Natural killer cell (primary cell): ENCODE measurements at places on chromosomes 4 and X. TPM values are rescaled to one million over a fixed set of nuclear protein-coding genes. Genes with fewer than 3 reads are reported as not detected.

GRCh38 chrX:150982235-150982787 is 824 bp upstream of the HMGB3 start:
- H3K27ac ChIP-seq: no peak overlapping the region
- H3K4me3 ChIP-seq: peak overlapping the region; percentile 38
- H3K4me1 ChIP-seq: peaks cover 12% of the 10 kb centered on the region
- H3K27me3 ChIP-seq: peaks cover 7% of the 10 kb centered on the region
- H3K36me3 ChIP-seq: no peaks in the 10 kb centered on the region

GRCh38 chr4:15906020-15906443 is 32.5 kb downstream of the FGFBP1 start:
- H3K4me1 ChIP-seq: peaks cover 15% of the 10 kb centered on the region
- H3K27me3 ChIP-seq: no peaks in the 10 kb centered on the region
- H3K36me3 ChIP-seq: no peaks in the 10 kb centered on the region
- H3K4me3 ChIP-seq: no peak overlapping the region
- DNase-seq: no peak

DNA sequence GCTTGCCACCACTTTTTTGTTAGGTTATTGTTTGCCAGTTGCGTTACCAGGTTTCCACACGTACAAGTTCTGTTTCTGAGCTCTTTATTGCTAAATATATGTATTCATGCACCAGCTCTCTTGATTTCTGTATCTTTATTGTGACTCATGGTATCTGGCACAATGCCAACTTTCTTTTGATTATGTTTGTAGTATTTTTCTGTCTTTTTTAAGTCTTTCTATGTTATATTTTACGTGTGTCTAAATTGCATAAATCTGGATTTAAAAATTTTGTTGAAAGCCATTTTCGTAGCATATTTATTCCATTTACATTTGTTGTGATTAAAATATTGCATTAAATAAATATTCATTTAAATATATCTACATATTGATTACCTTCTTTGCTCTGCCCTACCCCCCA is 73.8 kb downstream of the KDM6A start:
- H3K4me3 ChIP-seq: no peak overlapping the region
- H3K4me1 ChIP-seq: peaks cover 4% of the 10 kb centered on the region
- H3K27ac ChIP-seq: no peak overlapping the region
- no peaks in the 10 kb centered on the region for H3K36me3 ChIP-seq
- no peaks in the 10 kb centered on the region for H3K27me3 ChIP-seq
- DNase-seq: no peak

- H3K27me3 ChIP-seq: no peaks in the 10 kb centered on the region
- no peak for DNase-seq
- no peaks in the 10 kb centered on the region for H3K36me3 ChIP-seq
- no peak overlapping the region for H3K4me3 ChIP-seq
- H3K27ac ChIP-seq: no peak overlapping the region
- no peaks in the 10 kb centered on the region for H3K4me1 ChIP-seq
These were observed 358.9 kb downstream of the NLGN4X start for GRCh38 chrX:5869786-5870185.

GRCh38 chr4:139564502-139564901 is 8.5 kb upstream of the SETD7 start:
- peaks cover 15% of the 10 kb centered on the region for H3K4me1 ChIP-seq
- H3K27me3 ChIP-seq: no peaks in the 10 kb centered on the region
- no peak overlapping the region for H3K4me3 ChIP-seq
- no peak overlapping the region for H3K27ac ChIP-seq

- no peak overlapping the region for H3K27ac ChIP-seq
- no peak overlapping the region for H3K4me3 ChIP-seq
- H3K36me3 ChIP-seq: peaks cover 2% of the 10 kb centered on the region
- H3K27me3 ChIP-seq: no peaks in the 10 kb centered on the region
- DNase-seq: no peak
These were observed 234.1 kb downstream of the DHRSX start for GRCh38 chrX:2266445-2267349.

- no peaks in the 10 kb centered on the region for H3K36me3 ChIP-seq
- H3K27me3 ChIP-seq: no peaks in the 10 kb centered on the region
- no peaks in the 10 kb centered on the region for H3K4me1 ChIP-seq
- no peak for DNase-seq
These were observed 228.2 kb downstream of the FBXW7 start for GRCh38 chr4:152307669-152308068.

- DNase-seq: no peak
- H3K27ac ChIP-seq: no peak overlapping the region
- no peaks in the 10 kb centered on the region for H3K27me3 ChIP-seq
- H3K4me1 ChIP-seq: no peaks in the 10 kb centered on the region
- no peak overlapping the region for H3K4me3 ChIP-seq
- H3K36me3 ChIP-seq: no peaks in the 10 kb centered on the region
These were observed 8.9 kb downstream of the SNX25 start for GRCh38 chr4:185218312-185218711.

KCND1 gene
- total RNA-seq: 3.0 TPM

- DNase-seq: peak; percentile 77
- H3K4me1 ChIP-seq: peaks cover 13% of the 10 kb centered on the region
- H3K27ac ChIP-seq: no peak overlapping the region
- H3K4me3 ChIP-seq: no peak overlapping the region
These were observed 25.1 kb downstream of the SETD7 start for GRCh38 chr4:139530833-139531427.

DNA sequence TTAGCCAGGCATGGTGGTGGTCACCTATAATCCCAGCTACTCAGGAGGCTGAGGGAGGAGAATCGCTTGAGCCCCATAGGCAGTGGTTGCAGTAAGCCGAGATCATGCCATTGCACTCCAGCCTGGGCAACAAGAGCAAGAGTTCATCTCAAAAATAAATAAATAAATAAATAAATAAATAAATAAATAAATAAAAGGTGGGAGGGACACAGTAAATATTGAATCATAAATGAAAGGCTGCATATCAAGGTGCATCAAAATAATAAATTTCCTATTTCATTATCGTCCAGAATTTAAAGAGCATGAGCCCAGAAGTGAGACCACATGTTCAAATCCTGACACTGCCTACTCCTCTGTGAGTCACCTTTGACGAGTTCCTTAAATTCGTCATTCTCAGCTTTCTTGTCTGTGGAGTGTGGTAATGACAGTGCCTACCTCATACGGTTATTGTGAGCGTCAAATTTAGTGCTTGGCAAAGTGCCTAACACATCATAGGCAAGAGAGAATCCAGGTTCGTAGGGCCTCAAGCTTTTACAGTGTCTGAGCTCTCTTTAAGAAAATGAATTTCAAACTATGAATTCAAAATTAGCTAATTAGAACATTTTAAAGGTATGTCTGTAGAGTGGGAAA is 49.9 kb downstream of the IL15 start:
- no peak overlapping the region for H3K27ac ChIP-seq
- peak; percentile 19 for DNase-seq
- H3K4me3 ChIP-seq: no peak overlapping the region

DNA sequence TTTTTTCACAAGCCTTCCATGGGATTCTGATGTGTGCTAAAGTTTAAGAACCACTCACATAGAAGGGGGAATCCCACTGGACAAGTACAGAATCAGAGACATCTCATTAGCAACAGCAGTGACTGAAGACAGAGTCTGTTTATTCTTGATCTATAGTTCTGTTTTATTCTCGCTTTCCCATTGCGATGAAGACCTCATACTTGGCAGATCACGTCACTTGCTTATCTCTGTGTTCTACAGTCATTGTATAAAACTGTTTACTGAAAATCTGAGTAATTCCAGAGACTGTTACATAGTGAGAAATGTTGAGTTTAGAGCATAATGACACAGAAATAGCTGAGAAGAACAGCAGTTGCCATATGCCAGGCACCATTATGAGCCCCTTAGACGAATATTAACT is 185.5 kb downstream of the PTTG2 start:
- H3K36me3 ChIP-seq: no peaks in the 10 kb centered on the region
- no peaks in the 10 kb centered on the region for H3K27me3 ChIP-seq
- no peak for DNase-seq
- no peaks in the 10 kb centered on the region for H3K4me1 ChIP-seq
- no peak overlapping the region for H3K27ac ChIP-seq

DNA sequence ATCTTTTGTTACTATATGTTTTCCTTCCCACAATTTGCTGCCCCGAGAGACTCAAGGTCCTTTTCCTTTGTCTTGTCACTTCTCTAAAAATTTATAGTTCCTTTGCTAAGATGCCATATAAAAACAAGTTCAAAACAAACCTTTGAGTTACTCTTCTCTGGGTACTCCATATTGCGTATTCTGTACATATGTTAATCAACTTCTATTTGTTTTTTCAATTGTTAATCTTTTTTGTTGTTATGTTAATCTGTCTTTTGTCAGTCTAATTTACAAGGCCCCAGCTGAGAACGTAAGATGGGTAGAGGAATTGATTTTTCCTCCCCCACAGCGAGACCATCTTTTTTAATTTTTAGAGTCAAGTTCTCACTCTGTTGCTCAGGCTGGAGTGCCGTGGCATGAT is 7.2 kb upstream of the PPEF2 start:
- H3K27me3 ChIP-seq: no peaks in the 10 kb centered on the region
- no peaks in the 10 kb centered on the region for H3K4me1 ChIP-seq
- H3K27ac ChIP-seq: no peak overlapping the region
- H3K36me3 ChIP-seq: no peaks in the 10 kb centered on the region
